ENCODE measurements at places on chromosomes 3 and 15.

- DNase-seq: no peak
These were observed 222.3 kb upstream of the CDIN1 start for GRCh38 chr15:36356978-36357601.

- DNase-seq: no peak
These were observed 4.2 kb upstream of the TCAIM start for GRCh38 chr3:44334326-44334725.

- DNase-seq: no peak
These were observed 11.6 kb downstream of the EAF1 start for GRCh38 chr3:15438983-15439382.

DNA sequence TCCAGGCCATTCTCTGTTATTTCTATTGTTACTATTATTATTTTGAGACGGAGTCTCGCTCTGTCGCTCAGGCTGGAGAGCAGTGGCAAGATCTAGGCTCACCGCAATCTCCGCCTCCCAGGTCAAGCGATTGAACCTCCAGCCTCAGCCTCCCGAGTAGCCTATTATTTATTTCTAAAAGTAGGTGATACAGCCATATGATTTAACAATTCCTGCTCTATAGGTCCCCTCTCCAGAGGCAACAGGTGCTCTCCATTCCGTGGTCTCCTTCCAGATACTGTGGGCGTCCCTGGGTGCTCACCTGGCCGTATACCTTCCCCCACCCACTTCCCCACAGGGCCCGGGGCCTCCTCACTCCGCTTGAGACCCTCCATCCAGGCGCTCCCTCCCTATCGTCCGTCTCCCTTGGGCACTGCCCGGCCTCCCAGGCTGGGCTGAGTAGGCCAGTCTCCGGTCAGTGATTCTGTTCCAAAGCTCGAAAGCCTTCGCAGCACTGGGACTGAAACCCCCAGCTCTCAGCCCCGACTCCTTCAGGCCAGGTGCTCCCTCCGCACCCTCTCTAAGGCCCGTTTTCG lies 708 bp upstream of the PTPN23 start:
- no peak for DNase-seq

- no peak for DNase-seq
These were observed 149.6 kb downstream of the CHL1 start for GRCh38 chr3:346186-346585.

GRCh38 chr3:15623535-15624440 lies 22.2 kb downstream of the BTD start:
- no peak for DNase-seq

- DNase-seq: no peak
These were observed 98.1 kb upstream of the STRIT1 start for GRCh38 chr3:155391551-155391958.

DNA sequence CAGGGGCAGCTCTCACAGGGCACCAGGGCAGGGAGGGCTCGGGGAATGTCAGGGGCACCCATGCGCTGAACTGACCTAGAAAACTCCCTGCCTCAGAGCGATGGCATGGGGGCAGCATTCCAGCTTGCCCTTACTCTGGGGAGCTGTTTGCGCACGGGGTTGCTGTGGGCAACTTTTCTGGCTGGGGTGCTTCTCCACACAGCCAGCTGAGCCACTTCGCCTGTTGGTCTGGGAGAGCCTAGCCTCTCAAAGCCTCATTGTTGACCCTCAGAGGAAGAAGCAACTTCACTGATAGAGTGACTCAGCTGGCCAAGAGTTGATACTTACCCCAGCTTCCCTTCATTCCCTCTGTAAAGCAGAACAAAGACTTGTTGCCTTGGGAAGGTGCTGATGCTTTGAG lies 42.6 kb upstream of the MRPS22 start:
- DNase-seq: no peak

DNA sequence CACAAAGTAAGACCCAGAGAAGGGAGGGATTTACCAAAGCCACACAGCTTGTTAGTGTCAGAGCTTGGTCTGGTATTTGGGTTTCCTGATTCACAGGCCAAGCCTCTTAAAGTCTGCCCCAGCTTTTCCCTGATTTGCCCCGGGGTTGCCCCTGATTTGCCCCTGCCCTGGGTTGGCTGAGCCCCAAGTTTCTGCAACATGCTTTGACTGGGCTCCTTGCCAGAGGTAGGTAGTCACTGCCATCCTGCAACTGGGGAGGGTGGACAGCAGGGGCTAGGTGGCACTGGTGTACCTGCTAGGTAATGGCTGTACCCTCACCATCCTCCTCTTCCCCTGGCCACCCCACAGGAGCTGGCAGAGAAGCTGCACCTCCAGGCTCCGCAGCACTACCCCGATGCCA lies 2.5 kb downstream of the MPI start:
- DNase-seq: no peak

- DNase-seq: no peak
These were observed 72.1 kb upstream of the TPRG1 start for GRCh38 chr3:189099505-189100290.
